ENCODE measurements at places on chromosomes 7 and 10. TPM values are rescaled to one million over a fixed set of nuclear protein-coding genes. Genes with fewer than 3 reads are reported as not detected.

- no peak for DNase-seq
Measured at GRCh38 chr10:78299851-78300468, 266.3 kb downstream of the RPS24 start.

GRCh38 chr10:87532696-87533095, 28.0 kb downstream of the MINPP1 start:
- no peak for DNase-seq

HTR7 gene
- not detected for total RNA-seq

OPN1SW gene
- total RNA-seq = not detected

DNA sequence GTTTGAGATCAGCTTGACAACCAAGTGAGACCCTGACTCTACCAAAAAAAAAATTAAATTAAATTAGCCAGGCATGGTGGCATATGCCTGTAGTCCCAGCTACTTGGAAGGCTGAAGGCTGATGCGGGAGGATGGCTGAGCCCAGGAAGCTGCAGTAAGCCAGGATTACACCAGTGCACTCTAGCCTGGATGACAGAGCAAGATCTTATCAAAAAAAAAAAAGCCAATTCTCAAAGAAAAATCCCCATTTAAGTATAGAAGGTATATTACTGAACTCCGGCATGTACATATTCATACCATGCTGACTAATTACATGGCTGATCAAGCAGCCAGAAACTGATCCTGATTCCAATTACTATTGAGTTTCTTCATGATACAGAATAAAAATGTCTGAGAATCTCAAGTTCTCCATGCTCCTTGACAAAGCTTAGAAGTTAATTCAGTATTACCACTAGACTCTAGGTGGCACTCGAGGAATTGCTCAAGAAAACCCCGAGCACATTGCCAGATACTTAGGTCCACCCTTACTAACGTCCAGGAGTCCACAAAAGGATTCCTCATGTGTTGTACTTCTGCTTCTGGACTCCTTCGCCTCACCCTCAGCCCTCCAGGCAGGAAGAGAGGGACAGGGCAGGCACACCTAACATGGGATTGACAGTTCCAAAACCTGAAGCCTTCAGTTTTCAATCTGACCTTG, 148.9 kb downstream of the PARD3 start:
- peak; percentile 83 for DNase-seq

DNA sequence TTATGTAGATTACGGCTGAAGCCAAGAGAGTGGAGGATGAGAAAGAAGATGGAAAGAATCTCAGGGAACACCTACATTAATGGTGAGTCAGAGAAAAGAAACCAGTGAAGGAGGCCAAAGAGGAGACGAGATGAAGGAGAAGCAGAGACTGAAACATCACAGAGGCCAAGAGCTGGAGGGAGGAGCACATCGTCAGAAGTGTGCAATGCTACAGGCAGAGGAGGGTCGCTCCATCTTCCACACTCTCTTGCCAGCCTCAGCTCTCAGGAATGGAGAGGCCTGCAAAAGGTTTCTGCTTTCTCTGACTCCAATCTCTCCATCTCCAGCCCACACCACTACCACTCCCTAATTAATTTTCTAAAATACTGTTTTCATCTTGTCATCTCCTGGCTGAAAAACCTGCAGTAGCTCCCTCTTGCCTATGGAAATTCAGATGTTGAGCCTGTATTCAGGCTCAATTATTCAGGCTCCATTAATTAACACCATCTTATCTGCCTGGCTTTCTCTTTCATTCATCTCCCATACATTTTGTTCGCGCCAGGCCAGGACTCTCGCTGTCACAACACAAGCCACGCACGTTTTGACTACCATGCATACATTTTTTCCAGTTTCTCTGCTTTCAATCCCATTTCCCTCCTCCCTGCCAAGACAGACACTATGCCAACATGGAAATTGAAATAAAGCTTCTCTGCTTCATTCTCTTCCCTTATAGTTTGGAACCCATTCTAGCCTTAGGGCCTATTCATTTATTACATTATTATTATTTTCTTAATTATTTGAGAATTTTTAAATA, 165.8 kb downstream of the INHBA start:
- no peak for DNase-seq

GRCh38 chr7:96219378-96220130, 102.3 kb downstream of the SLC25A13 start:
- DNase-seq = peak; percentile 79

PWWP2B gene
- total RNA-seq = 16.3 TPM

CDC14C gene
- total RNA-seq = not detected

PNLIPRP1 gene
- not detected for total RNA-seq

DNA sequence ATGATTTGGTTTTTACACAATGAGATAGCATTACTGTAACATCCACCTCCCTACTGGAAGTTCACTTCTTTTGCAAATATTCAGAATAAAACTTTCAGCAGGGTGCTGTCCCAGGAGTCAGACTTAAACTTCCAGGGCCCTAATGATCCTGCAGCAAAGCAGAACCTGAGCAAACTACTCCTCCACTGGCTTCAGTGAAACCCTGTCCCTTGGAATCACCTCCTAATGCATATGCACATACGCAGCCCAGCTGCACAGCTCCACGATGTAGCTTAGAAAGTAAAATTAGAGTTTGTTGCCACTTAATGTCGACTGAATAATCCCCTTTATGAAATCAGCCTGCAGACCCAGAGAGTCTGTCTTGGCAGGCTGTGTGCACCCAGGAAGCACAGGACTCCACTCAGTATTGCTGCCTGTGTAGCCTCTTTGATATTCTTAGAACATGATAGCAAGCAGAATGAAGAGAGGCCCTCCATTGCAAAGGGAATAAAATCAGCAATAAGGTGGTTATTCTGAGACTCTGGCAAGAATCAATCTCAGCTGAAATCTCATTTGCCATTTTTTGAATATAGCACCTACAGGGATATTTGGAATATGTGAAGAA, 1.6 kb downstream of the NPSR1 start:
- DNase-seq = no peak

TMEM26 gene
- not detected for total RNA-seq

GRCh38 chr10:91313796-91314485, 93.5 kb downstream of the PCGF5 start:
- DNase-seq = peak; percentile 51

GIMAP8 gene
- total RNA-seq = 157 TPM

ERVW-1 gene
- not detected for total RNA-seq

- no peak for DNase-seq
Measured at GRCh38 chr10:78780551-78780961, 288.2 kb upstream of the ZMIZ1 start.

DNA sequence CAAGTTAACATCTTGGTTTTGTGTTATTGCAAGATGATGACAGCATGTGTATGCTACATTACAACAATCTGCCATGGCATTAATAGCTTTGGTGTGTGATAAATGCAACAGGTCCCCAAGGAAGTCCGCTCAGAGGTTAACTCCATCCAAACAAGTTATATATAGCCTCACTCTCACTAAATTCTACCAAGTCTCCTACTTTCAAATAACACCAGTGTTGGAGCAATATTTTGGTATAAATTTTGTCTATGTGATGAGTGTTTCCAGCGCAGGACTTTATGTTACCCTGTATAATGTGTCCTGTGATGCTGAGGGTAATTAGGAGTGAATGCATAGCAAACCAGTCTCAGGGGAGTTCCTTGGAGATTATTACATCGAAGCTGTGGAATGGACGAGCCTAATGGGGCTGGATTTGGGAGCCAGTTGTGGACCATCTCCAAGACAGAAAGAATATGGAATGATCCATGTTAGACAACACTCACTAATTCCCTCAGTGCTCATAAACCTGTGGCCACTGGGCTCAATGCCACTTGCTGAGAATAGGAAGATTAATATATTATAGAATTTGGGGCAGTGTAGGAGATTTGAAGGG, 127.6 kb upstream of the CXCL12 start:
- DNase-seq = no peak

DNA sequence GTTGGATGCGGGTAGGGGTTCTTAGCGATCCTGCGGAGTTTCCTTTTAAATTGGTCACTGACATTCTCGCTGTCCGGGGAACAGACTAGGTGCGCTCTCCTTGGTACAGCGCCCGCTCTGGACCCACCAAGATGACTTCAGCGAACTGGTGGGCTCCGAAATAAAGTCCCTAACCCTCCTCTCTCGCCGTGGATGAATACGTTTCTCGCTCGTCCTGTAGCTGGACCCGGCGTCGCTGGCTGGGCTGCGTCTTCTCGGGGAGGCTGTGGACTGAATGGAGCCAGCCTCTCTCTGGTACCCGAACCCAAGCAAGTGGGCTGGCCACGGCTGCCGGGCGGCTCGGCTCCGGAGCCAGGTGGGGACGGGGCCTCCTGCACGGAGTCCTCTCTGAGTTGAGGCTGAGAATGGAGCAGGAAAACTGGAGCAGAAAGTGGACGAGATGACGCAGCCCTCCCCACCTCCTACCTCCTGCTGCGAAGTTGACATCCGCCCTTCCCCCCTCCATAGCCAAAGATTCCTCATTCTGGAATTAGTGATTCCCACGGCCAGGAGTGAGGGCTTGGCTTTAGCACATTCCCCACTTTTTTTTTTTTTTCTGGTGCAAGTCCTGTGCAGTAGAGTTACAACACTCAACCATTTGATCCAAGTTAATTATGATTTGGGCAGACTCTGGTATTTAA, 1.5 kb downstream of the UNC5B start:
- peak; percentile 44 for DNase-seq

DNA sequence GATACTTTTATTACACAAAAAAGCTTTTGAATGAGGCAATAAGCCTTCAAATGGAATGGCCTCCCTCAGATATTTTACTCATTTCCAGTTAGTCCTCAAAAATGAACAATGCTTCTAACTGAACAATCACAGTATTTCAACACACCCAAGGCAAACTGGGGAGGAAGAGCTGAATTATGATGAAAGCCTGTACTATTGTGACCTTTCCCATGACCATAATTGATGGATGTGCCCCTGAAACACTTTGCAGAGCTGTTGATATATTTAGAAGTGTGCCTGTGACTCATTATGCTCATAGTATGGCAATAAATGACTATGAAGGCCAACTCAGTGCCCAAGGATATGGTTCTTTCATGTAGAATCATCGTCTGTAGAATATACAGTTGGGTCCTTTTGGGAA, 248.1 kb downstream of the AHR start:
- DNase-seq = peak; percentile 67

DNA sequence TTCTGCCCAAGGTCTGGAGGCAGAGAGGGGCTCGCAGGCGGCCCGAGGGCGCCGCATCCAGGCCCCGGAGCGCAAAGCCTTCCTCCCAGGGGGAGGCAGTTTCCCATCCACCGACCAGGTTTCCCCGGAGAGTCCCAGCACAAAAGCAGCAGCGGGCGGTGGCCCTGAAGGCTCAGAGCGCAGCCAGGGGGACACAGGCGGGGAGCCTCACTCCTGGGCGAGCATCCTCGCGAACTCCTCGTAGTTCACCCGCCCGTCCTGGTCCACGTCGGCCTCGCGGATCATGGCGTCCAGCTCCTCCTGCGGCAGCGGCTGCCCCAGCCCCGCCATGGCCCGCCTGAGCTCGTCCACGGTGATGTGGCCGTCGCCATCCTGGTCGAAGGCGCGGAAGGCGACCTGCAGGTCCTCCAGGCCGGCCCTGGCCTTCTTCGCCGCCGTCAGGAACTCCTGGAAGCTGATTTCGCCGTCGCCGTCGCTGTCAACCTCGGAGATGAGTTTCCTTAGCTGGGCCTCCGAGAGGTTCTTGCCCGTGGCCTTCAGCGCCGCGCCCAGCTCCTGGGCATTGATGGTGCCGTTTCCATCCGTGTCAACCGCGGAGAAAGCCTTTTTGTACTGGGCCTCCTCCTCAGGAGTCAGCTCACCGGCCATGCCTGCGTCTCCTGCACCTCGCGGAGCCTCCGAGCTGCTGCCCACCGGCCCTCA, 428 bp downstream of the CALML5 start:
- no peak for DNase-seq

DNA sequence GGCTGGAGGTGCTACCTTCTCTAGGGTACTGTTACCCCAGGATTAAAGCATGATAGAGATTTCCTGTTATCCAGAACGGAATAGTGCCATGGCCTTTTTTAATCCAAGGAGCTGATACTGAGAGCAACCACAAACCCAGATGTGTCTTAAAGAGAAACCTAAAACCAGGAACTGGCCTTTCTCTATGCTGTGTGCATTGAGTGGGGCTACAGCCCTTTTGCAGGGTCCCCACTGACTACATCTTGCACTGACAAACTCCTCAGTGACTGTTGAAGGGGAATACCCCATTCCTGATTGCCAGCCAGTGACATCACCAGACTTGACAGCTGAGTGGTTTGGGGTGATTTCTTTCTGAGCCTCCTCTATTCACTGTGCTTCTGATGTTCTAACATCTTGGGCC, 81.9 kb upstream of the CAPZA2 start:
- no peak for DNase-seq

- DNase-seq = no peak
Measured at GRCh38 chr7:68789597-68789996, 808.7 kb upstream of the AUTS2 start.

DNA sequence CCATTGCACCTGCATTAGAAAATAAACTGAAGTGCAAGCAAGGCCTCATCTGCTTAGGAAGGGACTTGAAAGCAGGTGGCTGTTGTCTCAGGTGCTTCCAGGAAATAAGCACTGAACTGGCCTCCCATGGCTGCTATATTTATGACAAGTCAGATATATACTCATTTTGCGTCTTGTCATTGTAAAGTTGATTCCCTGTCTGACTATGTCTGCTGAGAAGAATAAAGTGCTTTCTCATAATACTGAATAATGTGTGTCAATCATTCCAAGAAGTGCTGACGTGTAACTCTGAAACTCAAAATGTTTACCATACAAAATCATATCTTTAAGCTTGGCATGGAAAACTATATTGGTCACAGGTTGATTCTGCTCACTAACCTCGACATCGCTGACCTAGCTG, 44.9 kb upstream of the SVOPL start:
- DNase-seq = no peak

DNA sequence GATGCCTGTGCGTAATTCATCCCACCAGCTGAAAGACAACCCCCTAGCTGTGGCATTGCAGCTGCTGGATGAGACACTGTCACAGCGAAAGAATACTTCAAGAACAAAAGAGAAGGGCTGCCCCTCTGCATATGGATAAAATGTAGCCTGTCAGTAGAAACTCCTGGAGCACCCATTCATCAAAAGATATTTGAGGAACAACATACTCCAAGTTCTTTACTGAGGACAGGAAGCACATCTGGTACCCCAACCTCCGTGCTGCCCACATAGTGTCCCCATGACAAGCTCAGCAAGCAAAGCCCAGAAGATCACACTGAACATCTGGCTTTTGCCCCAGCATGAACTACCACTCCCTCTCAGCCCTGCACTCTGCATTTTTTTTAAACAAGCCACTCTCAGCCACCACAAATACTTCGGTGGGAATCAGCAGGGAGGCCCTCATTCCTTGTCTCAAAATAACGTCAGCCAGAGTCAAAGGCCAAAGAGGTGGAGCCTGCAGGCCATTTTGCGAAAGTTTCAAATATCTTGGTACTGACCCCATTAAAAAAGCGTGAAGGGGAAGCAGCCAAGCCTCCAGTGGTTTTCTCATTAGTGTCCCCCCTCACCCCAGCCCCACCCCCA, 1.7 kb downstream of the CREB3L2 start:
- DNase-seq = peak; percentile 69

TMEM213 gene
- not detected for total RNA-seq

RASSF4 gene
- 13.1 TPM for total RNA-seq

DNA sequence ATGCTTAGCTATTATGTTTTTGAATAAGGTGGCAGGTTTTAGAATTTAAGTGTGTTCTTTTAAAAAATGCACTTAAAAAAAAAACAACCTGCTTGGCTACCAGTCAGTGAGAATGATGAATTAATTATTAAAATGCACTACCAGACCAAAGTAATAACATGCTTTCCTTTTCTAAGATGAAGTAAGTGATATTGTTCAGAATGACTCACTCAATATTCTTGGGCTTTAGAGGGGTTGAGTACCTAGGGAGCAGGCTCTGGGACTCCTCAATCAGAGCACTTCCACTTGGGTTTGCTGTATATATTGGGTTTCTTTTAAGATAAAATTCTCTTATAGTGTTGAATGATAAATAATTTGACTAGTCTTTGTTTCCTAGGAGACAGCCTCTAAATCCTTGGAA, 8.6 kb downstream of the STAM start:
- DNase-seq = no peak
